ENCODE measurements at places on chromosomes 12 and 14.

- no peak for DNase-seq
Observed at GRCh38 chr14:94366146-94366915, 22.1 kb downstream of the SERPINA1 start.

DNA sequence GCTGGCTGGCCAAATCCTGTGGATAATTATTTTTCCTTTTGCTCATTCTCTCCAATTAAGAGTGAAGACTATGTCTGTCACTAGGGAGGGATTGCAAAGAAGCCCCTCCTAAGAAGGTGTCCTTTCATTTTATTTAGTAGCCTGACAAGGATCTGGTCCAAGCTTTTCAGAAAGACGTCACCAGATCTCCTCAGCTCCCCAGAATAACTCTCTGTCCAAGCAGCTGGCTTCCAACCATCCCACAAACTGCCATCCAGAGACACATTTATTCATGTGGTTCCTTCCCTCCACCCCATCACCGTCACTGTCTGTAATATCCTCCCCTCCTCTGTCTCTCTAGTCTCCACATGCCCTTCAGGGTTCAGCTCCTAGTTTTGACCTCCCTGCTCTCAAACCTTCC lies 69.9 kb downstream of the PPM1H start:
- DNase-seq, result no peak

DNA sequence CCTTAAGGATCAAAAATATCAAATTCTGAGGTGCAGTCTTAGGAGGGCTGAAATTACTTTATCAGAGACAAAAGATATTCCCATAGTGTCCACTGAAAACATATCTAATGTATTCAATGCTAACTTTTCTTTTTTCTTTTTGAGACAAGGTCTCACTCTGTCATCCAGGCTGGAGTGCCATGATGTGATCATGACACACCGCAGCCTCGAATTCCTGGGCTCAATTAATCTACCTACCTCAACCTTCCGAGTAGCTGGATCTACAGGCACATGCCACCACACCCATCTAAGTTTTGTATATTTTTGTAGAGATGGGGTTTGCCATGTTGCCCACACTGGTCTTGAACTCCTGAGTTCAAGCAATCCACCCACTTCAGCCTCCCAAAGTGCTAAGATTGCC lies 68.3 kb downstream of the ZC3H14 start:
- no peak for DNase-seq

DNA sequence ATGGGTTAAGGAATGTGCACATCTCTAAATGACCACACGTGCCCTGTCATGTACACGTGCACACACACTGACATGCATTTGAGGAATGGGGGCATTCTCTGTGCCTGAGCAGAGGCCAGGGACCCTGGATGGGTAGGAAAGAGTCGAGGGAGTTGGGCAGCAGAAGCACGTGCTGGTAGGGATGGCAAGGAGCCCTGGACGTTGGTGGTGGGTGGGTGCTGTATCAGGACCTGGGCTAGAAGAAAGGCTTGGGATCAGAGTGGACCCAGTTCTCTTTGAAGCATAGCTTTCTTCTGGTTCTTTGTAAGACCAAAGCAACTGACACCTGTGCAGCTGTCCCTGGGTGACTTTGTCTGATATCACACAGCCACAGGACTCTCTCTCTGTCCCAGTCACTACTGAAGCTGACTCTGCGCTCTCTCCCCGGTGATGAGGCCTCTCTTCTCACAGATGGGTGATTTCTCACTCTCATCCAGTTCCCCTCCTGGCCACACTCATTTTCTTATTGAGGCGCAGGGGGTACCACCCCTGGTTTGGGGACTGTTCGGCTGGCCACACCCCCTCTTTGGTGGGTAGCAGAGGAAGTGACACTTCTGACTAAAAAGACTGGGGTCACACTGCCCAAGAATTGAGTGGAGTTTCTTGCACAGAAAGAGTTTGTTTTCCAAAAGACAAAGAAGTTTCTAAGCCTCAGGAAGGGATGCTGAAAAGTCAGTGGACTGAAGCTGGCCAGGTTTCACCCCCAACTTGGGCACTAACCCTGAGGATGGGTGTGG lies 171.7 kb upstream of the RTL1 start:
- no peak for DNase-seq
